ENCODE measurements at places on chromosomes 1 and 21. TPM values are rescaled to one million over a fixed set of nuclear protein-coding genes. Genes with fewer than 3 reads are reported as not detected.

TYW3 gene
- 9.8 TPM for total RNA-seq

TNNT2 gene
- total RNA-seq: not detected

AMY2A gene
- total RNA-seq: not detected

SLC1A7 gene
- total RNA-seq: not detected

ADAMTSL4 gene
- total RNA-seq: 0.22 TPM
